ENCODE measurements at places on chromosomes 2 and 18.

DNA sequence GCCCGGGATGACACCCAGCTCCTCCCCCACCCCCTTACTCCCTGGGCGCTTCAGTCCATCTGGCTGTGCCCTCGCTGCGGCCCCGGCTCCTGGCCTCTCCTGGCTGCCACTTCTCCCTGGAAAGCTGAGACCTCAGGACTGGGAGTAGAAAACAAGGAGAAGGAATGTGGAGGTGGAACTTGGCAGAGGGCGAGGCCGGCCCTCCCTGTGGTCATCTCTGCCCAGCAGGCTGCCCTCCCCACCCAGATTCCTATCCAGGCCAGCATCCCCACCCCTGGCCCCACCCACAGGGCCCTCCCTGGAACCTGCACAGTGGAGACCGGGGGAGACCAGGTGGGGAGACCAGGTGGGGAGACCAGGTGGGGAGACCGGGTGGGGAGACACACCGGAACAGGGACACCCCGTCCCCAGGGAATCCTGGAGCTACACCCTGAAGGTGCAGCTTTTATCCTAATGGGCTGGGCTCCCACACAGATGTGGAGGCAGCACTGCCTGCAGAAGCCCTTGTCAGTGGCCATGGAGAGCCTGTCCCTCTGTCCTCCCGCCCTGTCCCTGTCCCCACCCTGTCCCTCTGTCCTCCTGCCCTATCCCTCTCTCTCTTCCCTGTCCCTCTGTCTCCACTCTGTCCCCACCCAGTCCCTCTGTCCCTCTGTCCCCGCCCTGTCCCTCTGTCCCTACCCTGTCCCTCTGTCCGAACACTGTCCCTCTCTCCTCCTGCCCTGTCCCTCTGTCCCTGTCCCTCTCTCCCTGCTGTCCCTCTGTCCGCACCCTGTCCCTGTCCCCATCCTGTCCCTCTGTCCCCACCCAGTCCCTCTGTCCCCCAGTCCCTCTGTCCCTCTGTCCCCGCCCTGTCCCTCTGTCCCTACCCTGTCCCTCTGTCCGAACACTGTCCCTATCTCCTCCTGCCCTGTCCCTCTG, 157.1 kb downstream of the PXDN start:
- no peak for DNase-seq

DNA sequence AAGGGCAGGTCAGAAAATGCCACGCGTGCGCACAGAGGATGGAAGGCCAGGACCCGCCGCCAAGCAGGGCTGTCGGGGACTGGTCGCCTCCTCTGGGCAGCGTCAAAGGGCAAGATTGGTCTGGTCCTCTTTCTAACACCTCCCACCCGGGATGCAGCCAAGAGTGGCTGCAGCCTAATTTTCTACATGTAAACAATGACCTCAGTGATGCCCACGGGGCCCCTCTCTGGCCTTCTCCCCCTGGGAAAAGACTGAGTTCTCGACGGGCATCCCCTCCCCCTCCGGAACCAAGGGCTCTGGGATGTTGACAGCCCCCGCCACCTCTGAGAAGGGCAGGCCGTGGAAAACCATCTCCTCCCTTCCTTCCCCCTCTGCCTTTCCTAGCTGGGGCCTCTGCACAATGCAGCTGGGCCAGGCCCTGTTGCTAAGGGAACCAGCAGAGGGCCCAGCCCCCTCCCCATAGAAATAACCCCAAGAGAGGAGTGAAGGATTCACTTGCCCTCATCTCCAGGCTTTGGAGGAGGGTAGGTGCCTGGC, 80.0 kb upstream of the ZNF532 start:
- DNase-seq: no peak

GRCh38 chr2:218375212-218375611, 6.9 kb upstream of the SLC11A1 start:
- DNase-seq: no peak

DNA sequence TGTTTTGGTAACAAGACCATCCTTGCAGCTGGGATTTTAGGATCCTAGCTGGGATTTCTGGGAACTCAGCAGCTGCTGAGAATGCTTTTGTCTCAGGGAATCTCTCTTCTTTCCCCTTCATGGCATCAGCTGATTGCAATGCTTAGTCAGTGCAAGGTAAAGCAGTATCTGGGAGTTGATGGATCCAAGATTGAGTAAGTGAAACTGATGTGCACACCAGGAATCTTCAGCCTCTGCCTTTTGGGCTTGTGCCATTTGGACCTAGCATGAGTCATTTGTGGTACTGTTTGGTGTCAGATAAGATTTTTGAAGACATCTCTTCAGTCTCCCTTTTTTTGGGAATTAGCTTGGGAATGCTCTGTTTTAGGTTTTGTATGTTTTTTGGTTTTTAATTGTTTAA, 363.3 kb upstream of the TFPI start:
- DNase-seq: no peak

- DNase-seq: no peak
Measured at GRCh38 chr2:238157506-238158017, 1.2 kb upstream of the ERFE start.

- no peak for DNase-seq
Measured at GRCh38 chr2:67876176-67876575, 186.6 kb downstream of the C1D start.

DNA sequence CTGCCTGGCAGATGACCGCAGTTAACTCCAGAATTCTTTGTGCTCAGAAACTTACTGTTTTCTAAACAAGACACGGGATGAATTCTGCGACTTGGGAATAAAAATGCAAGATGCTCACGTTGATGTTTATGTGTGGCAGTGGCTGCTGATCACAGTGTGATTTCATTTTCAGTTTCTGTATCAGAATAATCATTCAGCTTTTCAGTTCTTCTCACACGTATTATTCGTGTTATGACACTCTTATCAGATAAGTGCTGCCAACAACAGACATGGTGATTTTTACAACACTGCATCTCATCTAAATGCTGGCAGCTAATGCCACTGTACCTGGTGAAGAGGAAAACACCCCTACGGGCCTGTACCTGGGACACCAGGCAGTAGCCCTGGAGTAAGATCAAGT, 272.9 kb upstream of the REV1 start:
- no peak for DNase-seq

DNA sequence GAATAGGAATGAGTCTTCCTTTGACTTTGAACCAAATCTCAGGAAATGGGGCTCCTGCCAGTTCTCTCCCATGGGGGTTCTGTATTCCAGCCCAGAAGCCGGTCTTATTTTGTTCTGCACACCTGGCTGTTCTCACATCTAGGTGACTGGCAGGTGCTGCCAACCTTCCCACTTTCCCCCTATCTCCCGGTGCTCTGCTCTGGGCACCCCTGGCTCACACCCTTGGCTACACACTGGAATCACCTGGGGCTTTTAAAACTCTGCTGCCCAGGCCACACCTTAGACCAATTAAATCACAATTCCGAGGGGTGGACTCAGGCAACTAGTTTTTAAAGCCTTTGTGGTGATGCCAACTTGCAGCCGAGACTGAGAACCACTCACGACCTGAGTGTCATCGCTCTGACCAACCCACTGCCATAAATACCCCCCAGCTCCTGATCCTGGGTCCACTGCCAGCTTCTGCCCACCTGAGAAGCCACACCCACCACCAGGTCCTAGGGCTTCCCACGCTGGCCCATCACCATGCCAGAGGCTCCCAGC, 69.2 kb downstream of the KCNF1 start:
- DNase-seq: no peak

DNA sequence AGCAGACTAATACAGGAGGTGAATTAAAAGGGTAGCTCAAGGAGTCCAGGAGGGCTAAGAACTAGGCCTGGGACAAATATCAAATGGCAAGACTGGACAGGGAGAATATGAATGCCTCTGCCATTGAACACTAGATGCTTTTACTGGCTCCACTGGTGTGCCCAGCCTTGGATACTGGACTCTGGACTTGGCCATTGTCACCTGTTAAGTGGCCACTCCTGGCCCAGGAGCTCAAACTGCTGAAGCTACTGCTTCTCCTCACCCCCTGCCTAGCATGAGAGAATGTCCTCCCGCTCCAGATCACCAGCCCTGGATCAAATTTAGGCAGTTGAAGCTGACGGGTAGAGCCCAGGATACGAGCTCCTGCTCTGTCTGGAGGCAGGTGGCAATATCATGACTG, 170.8 kb downstream of the DDX1 start:
- no peak for DNase-seq

DNA sequence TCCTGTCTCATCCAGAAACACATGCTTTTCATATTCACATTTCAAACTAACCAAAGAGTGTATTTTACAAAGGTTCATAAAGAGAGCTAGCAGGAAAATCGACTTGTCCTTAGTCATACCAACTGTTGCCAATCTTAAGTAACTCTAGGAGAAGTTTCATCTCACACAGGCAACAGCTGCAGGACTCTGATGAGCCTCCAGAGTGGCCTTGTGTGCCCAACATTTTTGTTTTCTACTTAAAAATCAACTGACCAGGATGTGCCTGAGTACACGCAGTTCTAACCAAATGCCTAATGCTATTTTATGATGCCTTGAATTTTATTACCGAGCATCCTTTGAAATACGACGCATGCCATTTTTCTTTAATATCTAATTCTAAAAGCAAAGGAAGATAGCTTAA, 595.9 kb upstream of the LRRTM4 start:
- no peak for DNase-seq

DNA sequence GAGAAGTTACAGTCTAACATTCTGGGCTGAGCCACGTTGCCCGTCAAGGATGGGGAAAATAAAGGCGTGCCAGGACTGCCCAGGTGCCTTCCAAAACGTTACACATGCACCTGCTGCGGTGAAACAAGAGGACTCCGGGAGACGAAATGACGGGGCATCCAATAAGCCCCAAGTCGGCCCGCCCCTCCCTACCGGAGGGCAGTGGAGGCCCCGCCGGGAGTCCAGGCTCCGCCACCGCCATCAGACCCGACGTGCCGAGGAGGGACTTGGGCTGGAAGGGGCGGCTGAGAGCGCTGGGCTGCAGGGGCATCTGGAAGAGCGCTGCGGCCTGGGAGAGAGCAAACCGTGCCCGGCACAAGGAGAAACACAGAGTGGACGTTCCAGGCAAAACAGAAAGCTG, 112.5 kb upstream of the GPC1 start:
- no peak for DNase-seq

GRCh38 chr18:21341141-21341540, 99.1 kb downstream of the GREB1L start:
- no peak for DNase-seq

GRCh38 chr2:229980431-229981184, 58.3 kb downstream of the FBXO36 start:
- peak; percentile 45 for DNase-seq

GRCh38 chr18:25787276-25787675, 303.1 kb downstream of the SS18 start:
- no peak for DNase-seq

DNA sequence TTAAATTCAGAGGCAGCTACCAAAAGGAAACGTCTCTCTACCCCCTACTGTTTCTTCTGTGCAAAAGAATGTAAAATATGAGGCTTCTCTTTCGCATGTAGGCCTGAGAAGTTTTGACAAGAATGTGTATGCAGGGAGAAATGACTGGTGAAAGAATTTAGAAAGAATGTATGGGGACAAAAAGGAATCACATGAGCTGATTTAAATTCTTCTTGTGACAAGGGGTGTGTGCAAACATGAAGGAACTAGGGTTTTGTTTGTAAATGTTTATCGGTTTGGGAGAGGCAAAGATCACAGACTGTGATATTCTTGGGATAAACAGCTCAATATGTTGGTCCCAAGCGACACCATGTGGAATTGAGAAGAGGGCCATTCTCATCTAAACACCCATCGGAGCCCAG, 345.2 kb upstream of the VRK2 start:
- DNase-seq: no peak
